Activated T-helper 17 cell treated with anti-CD3 and anti-CD28 coated beads, Interleukin-2, amount 50 U/mL, for 72 hours (primary cell): ENCODE measurements at places on chromosomes 11 and 22. TPM values are rescaled to one million over a fixed set of nuclear protein-coding genes. Genes with fewer than 3 reads are reported as not detected.

Gene FAM83F
- 1.3 TPM for total RNA-seq

Gene CENPM
- 90.5 TPM for total RNA-seq

Gene OR8G5
- not detected for total RNA-seq

Gene GRK2
- 265 TPM for total RNA-seq

Gene C11orf65
- 0.78 TPM for total RNA-seq

Gene MOB2
- 24.5 TPM for total RNA-seq

Gene COMMD9
- total RNA-seq, result 38.3 TPM
